GM04503 (cell line): ENCODE measurements at places on chromosomes 16 and 17.

GRCh38 chr17:19338031-19338990 lies 24.2 kb downstream of the B9D1 start:
- no peak for DNase-seq

- DNase-seq: no peak
Measured at GRCh38 chr17:45789874-45790273, 5.8 kb downstream of the CRHR1 start.

DNA sequence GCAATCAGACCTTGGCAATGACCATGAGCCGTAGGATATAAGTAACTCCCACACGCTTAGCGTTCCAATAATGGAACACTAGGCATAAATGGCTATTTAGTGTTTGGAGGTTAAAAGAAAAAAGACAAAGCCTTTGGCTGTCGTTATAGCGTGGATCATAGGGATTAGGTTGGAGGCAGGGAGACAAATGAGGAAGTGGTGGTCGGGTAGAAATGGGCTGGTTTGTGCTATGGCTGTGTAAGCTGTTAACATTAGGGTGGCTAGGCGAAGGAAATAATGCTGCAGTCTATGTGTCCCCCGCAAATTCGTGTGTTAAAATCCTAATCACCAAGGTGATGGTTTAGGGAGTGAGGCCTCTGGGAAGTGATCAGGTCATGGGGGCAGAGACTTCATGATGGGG lies 120.4 kb upstream of the IRX6 start:
- DNase-seq: no peak

- no peak for DNase-seq
Measured at GRCh38 chr17:32286518-32286900, 20.9 kb downstream of the RHBDL3 start.

- DNase-seq: no peak
Measured at GRCh38 chr16:17002565-17002964, 468.2 kb downstream of the XYLT1 start.

DNA sequence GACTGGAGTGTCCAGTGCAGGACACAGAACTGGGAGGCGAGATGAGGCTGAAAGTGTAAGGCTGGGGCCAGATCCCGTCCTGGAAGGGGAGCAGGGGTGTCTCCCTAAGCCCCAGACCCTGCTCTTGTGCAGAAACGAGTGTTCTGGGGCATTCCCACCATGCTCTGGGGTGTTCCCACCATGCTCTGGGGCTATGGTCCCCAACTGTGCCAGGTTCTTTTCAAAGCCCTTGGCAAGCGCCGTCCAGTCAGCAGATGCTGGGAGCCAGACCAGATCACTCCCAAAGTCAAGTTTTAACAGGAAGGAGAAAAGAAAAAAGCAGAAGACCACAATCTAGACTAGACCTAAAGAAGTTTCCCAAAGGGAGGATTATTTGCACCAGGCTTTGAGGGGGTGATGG lies 2.5 kb downstream of the TAX1BP3 start:
- DNase-seq: no peak

DNA sequence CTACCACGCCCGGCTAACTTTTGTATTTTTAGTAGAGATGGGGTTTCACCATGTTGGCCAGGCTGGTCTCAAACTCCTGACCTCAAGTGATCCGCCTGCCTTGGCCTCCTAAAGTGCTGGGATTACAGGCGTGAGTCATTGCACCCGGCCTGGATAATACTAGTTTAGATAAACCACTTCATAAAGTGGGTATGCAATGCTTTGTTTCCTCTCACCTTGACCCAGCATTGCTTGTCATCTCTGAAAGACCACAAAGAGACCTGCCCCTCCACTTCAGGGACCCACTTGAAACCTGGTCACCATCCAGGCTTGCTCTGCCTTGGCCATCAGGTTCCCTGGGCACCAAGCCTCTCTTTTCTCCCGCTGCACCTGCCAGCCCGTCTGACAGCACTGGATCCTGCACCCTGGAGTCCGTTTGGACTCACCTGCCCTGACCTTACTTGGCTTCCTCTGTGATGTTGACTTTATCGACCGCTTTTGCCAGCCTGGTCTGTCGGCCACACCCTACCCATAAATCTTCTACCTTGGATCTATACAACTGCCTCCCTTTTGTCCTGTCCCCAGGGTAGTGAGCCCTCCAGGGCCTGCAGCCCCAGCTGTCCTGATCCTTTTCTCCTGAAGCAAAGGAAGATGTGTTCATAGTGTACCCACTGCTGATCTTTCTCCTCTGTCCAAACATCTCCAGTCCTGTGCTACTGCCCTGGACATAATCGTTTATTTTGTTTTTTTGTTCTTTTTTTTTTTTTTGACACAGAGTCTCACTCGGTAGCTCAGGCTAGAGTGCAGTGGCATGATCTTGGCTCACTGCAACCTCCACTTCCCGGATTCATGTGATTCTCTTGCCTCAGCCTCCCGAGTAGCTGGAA lies 12.7 kb upstream of the ZG16 start:
- no peak for DNase-seq

GRCh38 chr17:37389160-37389559 lies 13.4 kb downstream of the C17orf78 start:
- no peak for DNase-seq

GRCh38 chr17:59327121-59327980 lies 4.1 kb upstream of the YPEL2 start:
- DNase-seq: no peak

GRCh38 chr17:8359769-8360168 lies 16.7 kb downstream of the KRABD2 start:
- no peak for DNase-seq

GRCh38 chr17:61399131-61400065 lies at the start of gene TBX2:
Gene TBX2 (plus strand): TSS chr17:61399843. CDS start chr17:61400177, 334 bp downstream.
- peak; percentile 68 for DNase-seq

DNA sequence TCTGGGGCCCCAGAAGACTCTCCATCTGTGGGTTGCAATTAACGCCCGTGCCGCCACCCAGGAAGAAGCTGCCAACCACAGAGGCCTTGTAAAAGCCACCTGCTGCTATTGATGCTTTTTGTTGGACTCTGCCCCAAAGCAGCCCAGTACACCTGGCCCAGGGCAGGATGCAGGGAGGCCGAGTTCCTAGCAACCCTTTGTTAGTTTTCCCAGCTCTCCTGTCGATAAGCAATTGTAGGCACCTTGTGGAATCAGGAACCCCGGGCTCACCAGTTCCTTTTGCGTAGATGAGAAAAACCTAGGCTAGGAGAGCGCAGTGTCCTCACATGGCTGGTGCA lies 103.3 kb downstream of the ABCC6 start:
- no peak for DNase-seq

DNA sequence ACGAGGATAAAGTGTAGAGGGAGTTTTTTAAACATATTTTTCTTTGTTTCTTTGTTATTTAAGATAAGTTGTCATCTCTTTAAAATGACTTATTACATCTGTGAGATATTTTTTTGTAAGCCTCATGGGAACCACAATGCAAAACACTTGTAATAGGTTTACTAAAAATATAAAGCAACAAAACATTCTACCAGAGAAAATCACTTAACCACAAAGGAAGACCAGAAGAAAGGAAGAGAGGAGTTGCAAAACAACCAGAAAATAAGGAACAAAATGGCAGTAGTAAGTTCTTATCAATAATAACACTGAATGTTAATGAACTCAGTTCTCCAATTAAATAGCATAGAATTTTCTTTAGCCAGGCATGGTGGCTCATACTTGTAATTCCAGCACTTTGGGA lies 22.9 kb downstream of the DHRS7B start:
- no peak for DNase-seq

GRCh38 chr17:76993651-76994050 lies 125.4 kb downstream of the MGAT5B start:
- no peak for DNase-seq

- no peak for DNase-seq
Measured at GRCh38 chr17:63816669-63817068, 10.6 kb upstream of the PSMC5 start.

DNA sequence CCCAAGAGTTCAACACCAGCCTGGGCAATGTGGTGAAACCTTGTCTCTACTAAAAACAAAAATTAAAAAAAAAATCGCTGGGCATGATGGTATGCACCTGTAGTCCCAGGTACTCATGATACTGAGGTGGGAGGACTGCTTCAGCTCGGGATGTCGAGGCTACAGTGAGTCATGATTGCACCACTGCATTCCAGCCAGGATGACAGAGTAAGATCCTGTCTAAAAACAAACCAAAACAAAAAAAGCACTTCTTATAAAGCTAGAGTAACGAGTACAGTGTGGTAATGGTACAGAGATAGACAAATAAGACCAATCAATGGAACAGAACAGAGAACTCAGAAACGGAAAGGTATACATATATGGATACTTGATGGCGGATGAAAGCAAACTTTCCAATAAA lies 4.4 kb downstream of the NSMCE1 start:
- DNase-seq: no peak

- no peak for DNase-seq
Measured at GRCh38 chr17:14318109-14318917, 17.4 kb downstream of the HS3ST3B1 start.

DNA sequence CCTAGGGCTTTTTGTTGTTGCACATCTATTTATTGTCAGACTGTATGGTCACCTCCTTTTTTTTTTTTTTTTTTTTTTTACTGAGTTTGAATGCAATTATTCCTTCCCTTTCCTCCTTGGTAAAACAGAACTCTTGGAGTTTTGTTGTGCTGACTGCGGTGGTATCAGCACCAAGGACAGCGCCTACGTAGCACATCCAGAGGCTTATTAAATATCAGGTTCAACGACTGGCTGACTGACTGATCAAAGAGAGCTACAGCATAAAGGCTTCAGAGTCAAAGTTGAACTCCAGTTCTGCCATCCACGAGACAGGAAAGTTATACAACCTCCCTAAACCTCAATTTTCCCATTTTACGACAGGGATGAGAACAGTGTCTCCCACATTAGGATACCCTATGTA lies 86.1 kb upstream of the RBFOX1 start:
- DNase-seq: no peak

GRCh38 chr17:81644976-81645952 lies 8.3 kb downstream of the TSPAN10 start:
- DNase-seq: no peak

GRCh38 chr17:32625971-32626370 lies 139.2 kb downstream of the CDK5R1 start:
- no peak for DNase-seq

DNA sequence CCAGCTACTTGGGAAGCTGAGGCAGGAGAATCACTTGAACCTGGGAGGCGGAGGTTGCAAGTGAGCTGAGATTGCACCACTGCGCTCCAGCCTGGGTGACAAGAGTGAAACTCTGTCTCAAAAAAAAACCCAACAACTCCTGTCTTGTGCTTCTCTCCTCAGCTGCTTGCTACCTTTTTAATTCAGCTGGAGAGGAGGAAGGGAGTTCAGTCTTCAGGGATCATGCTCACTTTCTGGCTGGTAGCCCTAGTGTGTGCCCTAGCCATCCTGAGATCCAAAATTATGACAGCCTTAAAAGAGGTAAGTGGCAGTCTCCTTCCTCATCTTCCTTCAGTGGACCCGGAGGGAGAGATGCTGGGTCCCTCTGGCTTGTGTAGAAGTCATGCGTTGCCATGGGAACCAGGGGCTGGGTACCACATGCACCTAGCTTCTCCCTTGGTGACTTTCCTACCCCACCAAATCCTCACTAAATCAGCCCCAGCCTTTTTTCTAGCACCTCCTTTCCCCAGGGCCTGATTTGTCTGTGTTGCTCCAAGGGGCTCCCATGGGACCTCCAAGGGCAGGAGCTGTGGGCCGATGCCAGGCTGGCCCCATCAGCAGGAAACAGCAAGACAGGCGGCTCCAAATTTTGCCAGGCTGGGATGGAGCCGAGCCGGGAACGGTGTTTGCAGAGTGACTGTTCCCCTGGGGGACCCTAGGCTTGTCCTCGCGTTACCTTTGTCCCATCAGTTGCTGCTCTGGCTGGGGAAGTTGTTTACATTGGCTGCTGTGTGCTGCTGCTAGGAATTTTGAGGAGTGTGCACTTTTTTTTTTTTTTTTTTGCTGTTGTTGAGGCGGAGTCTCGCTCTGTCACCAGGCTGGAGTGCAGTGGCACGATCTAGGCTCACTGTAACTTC lies 65.2 kb downstream of the ABCC1 start:
- DNase-seq: no peak

DNA sequence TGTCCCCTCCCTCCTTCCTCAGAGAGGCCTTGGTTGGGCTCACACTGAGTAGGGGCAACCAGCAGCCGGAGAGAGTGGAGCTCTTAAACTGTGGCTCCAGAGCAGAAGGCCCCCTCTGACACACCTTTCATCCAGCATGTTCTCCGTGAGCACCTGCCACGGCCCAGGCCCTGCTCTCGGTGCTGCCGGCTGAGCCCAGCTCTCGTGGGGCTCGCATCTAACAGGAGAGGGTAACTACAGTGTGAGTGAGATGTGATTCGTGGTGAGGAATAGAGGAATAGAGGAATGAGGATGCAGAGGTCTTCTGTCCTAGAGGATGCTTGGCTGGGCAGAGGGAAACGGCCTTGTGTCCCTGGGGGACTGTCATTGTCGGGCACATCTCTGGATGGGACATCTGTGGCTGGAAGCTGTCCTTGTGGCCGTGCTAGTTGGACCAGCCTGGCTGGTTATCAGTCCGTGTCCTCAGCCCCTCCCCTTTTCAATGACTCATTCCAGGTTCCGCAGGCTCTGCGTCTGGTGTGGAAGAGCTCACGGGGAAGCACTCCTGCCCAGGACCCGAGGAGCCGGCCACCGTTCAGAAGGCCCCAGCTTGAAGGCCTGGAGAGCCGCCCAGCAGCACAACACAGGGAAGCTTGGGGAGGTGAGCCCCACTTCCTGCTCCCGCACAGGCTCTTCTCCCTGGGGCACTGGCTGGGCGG lies 11.9 kb upstream of the DNASE1 start:
- no peak for DNase-seq

DNA sequence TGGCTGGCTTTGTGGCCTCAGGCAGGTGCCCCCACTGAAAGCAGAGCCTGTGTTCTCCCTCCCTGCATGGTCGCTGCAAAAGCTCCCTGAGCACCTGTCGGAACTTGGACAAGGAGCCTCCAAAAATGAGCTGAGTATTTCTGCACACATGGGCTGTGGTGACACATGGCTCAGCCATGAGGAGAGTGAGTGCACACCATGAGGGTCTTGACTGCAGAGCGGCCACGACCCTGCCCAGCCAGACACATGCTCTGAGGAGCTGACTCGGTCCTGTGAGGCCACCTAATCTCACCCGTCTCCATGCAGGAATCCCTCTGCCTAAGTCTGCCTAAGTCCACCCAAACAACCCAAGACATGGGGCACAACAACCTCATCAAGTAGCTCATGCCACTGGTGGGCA lies 128.9 kb downstream of the DYNLRB2 start:
- DNase-seq: no peak

GRCh38 chr17:39614545-39615157 lies 6.9 kb upstream of the NEUROD2 start:
- no peak for DNase-seq

- DNase-seq: no peak
Measured at GRCh38 chr17:260944-261343, 79.5 kb upstream of the DOC2B start.

DNA sequence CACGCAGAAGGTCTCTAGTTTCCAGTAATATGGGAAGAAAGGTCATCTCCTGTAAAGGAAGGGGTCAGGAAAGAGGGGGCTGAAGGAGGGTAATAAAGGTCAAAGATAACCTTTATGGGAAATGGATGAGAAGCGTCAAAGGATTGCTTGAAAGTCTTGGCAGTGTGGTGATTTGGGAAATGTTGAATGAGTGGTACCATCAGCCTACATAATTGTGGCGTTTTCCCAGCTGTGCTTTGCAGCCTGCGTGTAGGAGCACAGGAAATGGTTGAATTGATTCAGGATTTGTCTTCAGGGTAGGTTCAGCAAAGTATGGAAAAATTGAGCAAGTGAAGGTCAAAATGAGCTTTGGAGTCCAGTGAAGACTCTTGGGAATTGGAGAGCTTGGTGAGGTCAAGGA lies 115.8 kb upstream of the NOL11 start:
- DNase-seq: no peak

- DNase-seq: no peak
Measured at GRCh38 chr17:52110923-52111581, 47.5 kb downstream of the CA10 start.
